Activated CD8-positive, alpha-beta memory T cell treated with anti-CD3 and anti-CD28 coated beads for 1 hour (primary cell): ENCODE measurements at places on chromosomes 5 and 9.

- DNase-seq, result no peak
These were observed 2.0 kb downstream of the GALNT12 start for GRCh38 chr9:98809311-98810101.

GRCh38 chr5:19978476-19978875 is 9.5 kb downstream of the CDH18 start:
- no peak for DNase-seq

DNA sequence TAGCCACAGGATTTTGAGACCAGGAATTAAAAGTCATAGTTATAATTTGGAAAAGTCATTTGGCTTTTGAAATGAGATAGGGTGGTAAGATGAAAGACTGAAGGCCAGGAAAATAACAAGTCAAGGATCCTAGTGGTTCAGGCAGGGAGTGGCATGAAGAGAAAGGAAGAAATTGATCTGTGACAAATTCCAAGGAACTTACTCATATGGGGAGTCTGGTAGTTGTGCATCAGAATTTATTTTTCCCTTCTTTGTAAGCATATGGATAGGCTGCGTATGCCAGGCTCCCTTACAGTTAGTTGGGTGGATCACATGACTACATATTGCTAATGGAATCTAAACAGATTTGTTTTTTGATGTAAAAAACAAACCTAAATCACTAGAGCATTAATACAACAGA is 21.0 kb downstream of the ISL1 start:
- DNase-seq, result no peak

DNA sequence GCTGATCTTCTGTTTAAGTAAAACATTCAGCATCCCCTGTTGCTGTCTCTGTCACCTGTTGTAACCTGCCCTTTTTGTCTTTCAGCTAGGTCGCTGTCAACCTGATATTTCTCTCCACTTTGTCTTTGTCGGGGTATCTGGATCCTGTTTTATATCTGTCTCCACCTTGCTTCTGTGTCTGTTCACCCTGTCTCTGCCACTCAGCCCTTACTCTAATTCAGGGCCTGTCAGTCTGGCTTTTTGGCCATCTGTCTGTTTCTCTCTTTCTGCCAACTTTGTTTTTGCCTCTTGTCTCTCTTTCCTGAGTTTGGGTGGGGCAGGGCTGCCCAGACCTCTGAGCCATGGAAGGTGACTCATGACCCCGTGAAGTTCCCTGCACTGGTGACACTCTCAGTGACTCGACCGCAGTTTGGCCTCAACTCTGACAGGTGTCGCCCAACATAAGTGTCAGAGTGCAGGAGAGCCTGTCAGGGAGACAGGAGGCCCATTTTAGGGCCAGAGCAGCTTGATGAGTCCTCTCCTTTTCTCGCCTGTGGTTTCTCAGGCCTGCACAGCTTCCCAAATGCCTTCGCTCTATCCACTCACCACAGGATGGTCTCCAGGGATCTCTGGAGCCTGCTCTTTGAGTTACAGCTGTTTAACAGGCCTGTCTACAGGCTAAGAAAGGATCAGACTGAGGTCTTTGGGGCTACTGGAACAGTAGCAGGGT is 868 bp downstream of the ZBTB43 start:
- DNase-seq, result peak; percentile 67

- DNase-seq, result no peak
These were observed 54.7 kb upstream of the ZFR start for GRCh38 chr5:32499261-32499660.

DNA sequence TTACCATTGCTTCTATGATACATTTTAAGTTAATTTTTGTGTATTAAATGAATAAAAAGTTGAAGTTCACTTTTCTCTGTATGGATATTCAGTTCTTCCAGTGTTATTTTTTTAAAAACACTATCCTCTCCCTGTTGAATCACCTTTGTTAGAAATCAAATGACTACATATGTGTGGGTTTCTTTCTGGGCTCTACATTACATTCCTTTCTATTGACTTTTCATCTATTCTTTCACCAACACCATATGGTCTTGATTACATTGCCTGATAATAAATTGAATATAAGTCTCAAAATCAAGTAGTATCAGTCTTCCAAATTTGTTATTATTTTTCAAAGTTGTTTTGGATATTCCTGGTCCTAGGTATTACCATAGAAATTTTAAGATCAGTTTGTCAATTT is 7.3 kb upstream of the RASEF start:
- no peak for DNase-seq

DNA sequence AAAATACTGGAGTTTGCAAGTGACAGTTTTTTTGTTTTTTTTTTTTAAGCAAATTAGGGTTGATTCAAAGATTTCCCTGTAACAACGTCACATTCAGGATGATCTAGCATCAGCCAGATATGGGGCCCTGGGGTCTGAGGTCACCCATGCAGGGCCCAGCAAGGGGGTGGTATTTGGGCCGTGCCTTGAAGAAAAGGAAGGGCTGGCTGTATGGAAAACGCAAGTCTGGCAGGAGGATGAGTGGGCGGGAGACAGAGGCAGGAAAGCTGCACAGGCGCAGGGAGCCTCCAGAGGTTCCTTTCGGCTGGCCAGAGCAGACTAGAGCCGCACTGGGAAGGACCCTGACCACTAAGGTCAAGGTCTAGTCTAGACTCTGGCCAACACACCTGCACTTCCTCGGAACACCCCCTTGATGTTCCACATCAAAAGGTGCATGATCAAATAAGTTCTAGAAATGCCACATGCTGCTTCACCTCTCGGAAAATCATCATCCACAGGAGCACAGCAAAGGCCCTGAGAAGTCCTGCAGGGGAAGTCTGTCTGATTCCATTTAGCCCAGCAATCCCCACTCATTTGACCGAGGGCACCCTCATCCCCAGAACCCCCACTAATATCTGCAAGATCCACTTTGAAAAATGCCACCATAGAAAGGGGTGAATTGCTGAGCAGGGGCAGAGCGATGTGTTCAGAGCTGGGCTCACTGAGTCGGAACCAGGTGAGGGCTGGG is 21.1 kb upstream of the CPLX2 start:
- DNase-seq, result no peak

DNA sequence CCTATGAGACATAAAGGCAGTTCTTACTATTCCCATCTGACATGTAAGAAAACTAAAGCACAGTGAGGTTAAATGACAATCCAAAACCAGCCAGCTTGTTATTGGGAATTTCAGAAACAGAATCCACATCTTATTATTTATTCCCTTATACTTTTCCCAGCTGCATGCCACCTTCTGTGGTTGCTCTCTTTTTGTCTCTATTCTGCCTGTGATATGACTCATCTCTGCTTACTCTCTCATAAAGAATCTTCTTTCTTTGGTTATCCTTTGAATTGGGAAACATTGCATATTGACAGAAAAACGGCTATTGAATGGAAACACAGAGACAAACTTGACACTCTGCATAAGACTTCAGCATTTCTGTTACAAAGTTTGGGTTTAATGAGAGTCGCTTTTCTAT is 183.2 kb downstream of the TLR4 start:
- no peak for DNase-seq

DNA sequence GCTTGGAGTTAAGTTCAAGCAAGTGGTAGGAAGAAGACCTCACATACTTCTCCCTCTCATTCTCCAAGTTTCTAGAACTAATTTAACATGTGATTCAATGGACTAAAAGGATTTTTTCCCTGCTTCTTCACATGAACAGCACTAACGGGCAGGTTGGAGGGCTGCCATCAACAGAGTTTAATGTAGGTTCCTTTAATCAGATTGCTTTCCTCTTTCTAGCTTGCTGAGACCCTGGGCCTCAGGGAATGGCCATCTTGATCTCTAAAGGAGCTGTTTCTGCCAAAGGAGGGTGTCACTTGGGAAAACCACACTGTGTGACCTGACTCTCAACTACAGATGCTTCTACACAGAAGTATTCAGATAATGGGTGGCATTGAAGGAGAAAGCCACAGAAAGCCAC is 223.3 kb downstream of the PIK3R1 start:
- DNase-seq, result no peak

DNA sequence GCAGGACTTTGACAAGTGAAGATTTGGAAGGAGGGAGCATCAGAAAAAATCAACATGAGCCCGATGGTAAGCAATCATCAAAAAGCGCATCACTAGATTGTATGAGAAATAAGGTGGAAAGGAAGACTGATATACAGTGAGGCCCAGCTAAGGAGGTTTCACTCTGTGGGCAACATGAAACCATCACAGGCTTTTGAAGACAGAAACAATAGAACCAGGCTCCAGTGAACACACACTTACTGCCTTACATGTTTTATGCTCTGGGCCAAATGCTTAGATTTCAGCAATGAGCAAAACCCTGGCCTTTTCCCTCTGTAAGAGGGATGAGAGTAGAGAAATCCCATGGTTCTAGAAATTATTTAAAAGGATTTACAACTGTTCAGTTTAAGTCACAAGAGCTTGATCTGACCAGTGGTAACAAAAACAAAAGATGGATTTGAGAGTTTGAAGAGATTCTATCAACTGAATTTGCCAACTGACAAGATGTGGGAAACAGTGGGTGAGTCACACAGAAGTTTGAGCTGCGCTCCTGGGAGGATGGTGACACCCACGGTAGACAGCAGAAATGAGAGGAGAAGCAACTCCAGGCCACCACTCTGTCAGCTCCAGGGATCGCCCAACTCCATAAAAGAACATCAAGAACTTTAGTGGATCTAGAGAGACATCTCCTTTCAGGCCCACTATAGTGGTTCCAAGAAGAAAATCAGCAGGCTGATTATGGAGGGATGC is 261.8 kb downstream of the MCTP1 start:
- no peak for DNase-seq

DNA sequence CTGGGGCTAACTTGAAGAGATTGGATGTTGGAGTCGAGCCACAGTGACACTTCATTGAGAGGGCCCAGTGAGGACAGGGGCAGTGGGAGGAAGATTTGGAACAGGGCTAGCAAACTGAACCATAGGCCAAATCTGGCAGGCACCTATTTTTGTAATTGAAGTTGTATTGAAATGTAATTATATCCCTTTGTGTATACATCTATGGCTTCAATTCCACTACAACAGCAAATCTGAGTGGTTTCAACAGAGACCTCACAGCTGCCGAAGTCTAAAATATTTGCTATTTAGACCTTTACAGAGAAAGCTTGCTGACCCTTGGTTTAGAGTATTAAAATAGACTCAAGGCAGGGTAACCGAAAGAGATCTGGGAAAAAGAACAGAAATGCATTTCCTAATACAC is 4.7 kb upstream of the TNFSF8 start:
- DNase-seq, result no peak

DNA sequence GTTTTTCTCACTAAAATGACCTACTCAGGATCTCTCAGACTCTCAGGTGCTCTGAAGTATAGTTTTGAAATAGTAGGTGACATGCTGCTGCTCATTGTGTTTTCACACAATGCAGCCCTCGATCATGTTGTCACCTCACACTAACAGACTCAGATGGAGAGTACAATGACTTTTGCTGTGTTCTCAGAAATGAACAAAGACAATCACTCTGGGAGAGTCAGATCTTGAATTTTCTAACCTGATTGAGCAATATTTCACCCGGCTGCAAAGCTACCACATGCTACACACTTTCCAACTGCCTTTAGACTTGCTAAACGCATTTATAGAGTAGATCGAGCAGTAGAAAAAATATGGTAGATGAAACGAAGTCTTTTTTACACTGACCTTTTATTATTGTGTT is 113.4 kb downstream of the ST8SIA4 start:
- DNase-seq, result no peak

DNA sequence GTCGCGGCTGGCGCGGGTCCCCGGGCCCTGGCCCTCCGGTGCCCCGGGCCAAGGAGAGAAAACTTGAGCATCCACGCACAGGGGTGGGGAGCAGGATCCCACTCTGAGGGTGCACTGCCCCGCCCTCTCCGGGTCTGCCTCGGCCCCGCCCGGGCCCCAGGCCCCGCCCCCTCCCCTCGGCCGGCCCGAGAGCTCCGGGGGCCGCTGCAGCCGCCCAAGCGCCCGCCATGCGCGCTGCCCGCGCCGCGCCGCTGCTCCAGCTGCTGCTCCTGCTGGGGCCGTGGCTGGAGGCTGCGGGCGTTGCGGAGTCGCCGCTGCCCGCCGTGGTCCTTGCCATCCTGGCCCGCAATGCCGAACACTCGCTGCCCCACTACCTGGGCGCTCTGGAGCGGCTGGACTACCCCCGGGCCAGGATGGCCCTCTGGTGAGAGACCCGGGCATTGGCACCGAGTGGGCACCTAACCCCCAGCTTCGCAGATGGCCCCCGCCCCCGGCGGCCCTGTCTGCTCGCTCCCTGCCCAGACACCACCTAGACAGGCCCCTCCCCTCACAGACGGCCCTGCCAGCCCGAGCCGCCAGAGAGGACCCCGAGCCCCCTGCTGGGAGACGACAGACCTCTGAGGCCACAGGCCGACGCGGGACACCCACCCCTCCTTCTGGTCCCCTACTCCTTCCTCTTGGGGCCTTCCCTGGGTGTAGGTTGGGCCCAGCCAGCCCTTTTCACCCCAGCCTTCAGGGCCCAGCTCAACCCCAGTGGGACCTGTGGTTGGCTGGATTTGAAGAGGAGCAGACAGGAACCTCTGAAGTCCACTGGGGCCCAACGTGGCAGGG is at the start of gene CERCAM:
TSS of gene CERCAM (plus strand) at position 207 of the 831 bp plus-strand sequence. CDS start at position 228, 21 bp downstream.
- peak; percentile 39 for DNase-seq

DNA sequence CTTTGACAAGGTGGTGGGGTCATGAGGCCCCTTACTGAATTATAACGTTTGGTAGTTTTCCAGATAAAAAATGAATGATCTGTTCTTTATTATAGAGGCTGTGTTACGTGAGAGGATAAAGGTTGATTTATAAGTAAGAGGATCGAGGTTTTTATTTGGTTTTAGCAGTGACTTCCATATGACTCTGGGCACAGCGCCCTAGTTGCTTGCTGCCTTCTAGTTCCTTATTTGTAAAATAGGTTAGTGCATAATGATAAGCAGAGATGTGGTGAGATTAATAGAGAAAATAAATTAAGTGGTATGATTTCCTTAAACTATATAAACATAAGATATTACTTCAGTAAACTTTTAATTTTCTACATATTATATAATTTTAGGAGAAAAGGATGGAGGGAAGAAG is 29.8 kb downstream of the MRRF start:
- DNase-seq, result no peak

GRCh38 chr9:79686381-79687130 is 114.8 kb downstream of the TLE4 start:
- DNase-seq, result no peak
